A549 treated with Mapracorat at 1 μM for 4 hours (cell line): ENCODE measurements at places on chromosomes 16 and 17. TPM values are rescaled to one million over a fixed set of nuclear protein-coding genes. Genes with fewer than 3 reads are reported as not detected.

Gene ZP2
- total RNA-seq = not detected in 5 replicates

Gene MFAP4
- 0.08 to 0.13 TPM (median 0.09 TPM) in 3 of 5 replicates, not detected in the others for total RNA-seq

Gene SLC5A11
- 0.24 to 0.51 TPM (median 0.39 TPM) in 5 replicates for total RNA-seq

Gene ERN2
- total RNA-seq = not detected in 5 replicates

Gene TP53TG3
- 0.17 to 0.81 TPM (median 0.49 TPM) in 4 of 5 replicates, not detected in the other for total RNA-seq
